Heart right ventricle (tissue), 16 donors: ENCODE measurements at places on chromosomes 12 and 14. TPM values are rescaled to one million over a fixed set of nuclear protein-coding genes. Genes with fewer than 3 reads are reported as not detected.

The TRIM9 gene
- polyA plus RNA-seq: 0.48 TPM

The KRT72 gene
- polyA plus RNA-seq: not detected

The DIO2 gene
- 2.6 TPM for polyA plus RNA-seq

The PRKD1 gene
- 2.1 TPM for polyA plus RNA-seq

The ULK1 gene
- 10.7 TPM for polyA plus RNA-seq

The OLR1 gene
- 0.07 TPM for polyA plus RNA-seq

The SIX6 gene
- not detected for polyA plus RNA-seq

The P2RX7 gene
- polyA plus RNA-seq: 3.2 TPM

The BICDL1 gene
- 0.44 TPM for polyA plus RNA-seq

The FAM222A gene
- 2.7 TPM for polyA plus RNA-seq

The KIF21A gene
- polyA plus RNA-seq: 11.4 TPM

The ATL1 gene
- polyA plus RNA-seq: 0.51 TPM

The LYZ gene
- polyA plus RNA-seq: 11.7 TPM

The FERMT2 gene
- 45.7 TPM for polyA plus RNA-seq

The LRFN5 gene
- polyA plus RNA-seq: 0.73 TPM

The SLC7A7 gene
- polyA plus RNA-seq: 3.7 TPM

The SEC23A gene
- 12.1 TPM for polyA plus RNA-seq

The PLEKHD1 gene
- 0.01 TPM for polyA plus RNA-seq

The FAM90A1 gene
- not detected for polyA plus RNA-seq

The WNT1 gene
- not detected for polyA plus RNA-seq

The GPRC5A gene
- 0.95 TPM for polyA plus RNA-seq

The TCP11L2 gene
- polyA plus RNA-seq: 15.4 TPM

The PRICKLE1 gene
- polyA plus RNA-seq: 3.7 TPM

The RERGL gene
- 3.4 TPM for polyA plus RNA-seq

The RBM19 gene
- 26.6 TPM for polyA plus RNA-seq

The KICS2 gene
- 2.6 TPM for polyA plus RNA-seq

The SDR9C7 gene
- 0.29 TPM for polyA plus RNA-seq

The TAS2R42 gene
- polyA plus RNA-seq: not detected

The DPY19L2 gene
- polyA plus RNA-seq: 10.7 TPM

The ABCD2 gene
- polyA plus RNA-seq: 2.0 TPM
